Activated T-helper 9 cell treated with anti-CD3 and anti-CD28 coated beads, Interleukin-2, amount 50 U/mL, for 16 hours (primary cell): ENCODE measurements at places on chromosomes 12 and 14.

DNA sequence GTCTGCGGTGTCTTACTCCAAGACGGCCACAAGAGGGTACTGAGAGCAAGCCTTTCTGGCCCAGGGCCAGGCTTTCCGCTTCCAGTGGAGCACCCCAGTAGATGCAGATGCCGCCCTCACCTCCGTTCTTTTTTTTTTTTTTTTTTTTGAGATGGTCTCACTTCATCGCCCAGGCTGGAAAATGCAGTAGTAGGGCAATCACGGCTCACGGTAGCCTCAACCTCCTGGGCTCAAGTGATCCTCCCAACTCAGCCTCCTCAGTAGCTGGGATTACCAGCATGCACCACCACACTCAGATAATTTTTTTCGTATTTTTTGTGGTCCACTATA, 5.6 kb upstream of the LBHD2 start:
- peak; percentile 59 for DNase-seq

DNA sequence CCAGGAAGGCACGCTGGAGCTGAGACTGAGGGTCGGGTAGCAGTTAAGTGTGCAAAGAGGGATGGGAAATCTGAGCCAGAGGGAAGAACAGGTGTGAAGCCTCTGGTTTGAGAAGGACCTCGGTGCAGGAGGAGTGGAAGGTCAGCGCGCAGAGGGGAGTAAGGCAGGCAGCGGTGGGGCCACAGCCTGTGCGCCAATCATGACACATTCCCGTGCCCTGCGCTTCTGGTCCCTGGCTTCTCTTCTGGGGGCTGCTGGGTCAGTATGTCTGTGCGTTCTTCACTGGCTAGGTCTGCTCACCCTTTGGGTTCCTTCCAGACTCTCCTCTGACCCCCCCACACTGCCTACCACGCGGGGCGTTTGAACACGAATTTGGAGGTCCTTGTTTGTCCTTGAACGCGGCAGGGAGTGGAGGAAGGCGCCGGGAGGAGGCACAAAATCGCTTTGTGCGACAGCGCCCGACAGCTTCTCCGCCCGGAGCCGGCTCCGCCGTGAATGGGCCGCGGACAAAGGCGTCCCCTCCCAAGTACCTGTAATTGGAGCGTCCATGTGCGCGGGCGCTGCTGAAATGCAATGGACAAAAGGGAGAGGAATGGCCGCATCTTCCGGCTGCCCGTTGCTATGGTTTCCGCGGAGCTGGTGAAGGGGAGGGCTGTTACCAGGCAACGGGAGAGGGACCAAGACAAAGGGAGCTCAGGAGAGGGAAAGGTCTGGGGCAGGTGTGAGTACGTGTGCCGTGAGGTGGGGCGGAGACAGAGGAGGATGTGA, 207.2 kb upstream of the SRRM4 start:
- no peak for DNase-seq

DNA sequence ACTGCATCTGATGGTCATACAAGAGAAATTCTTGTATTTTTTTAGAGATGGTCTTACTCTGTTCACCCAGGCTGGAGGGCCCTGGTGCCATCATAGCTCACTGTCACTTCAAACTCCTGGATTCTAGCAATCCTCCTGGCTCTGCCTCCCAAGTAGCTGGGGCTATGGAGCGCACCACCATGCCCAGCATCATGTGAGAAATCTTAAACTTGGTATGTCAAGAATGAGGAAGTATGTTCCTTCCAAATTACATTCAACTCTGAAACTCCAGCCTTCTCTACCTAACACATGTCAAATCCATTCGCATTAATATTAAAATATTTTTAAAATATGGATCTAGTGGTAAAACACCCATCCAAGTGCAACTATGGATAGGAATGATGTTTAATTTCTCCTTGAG, 27.5 kb upstream of the CDKN3 start:
- no peak for DNase-seq

GRCh38 chr14:46574221-46574977, 77.2 kb downstream of the RPL10L start:
- no peak for DNase-seq

DNA sequence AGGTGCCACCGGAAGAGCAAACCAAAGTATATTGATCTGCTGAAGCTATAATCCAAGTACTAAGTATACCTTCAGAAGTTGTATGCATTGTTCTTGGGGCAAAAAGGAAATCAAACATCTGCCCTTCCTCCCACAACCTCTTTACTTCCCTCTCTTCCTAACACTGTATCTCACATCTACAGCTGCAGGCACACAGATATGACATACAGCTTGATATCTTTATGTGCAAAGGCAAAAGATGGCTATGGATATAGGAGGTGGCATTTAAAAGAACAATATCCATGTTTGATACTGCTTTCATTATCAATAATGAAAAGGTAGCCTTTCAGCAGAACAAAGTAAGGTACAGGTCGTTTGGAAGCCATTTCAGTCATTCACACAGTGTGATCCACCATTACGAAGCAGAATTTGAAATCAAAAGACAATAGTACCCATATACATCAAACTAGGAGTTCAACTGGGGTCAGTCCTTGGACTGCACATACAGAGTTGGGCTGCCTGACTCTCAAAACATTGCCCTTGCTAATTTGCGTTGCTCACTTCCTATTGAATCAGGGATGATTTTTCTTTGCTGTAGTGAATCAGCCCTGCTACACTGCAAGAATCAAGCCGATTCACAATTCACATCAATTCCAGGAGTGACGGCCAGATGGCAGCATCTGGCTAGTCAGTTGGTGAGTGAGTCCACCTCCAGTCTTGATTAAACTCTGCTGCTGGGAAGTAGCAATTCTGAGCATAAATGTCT, 8.9 kb downstream of the ANG start:
- peak; percentile 40 for DNase-seq

- DNase-seq = no peak
These were observed 117.8 kb downstream of the TTC7B start for GRCh38 chr14:90698379-90698869.

- no peak for DNase-seq
These were observed 128.6 kb downstream of the ACSS3 start for GRCh38 chr12:81206429-81206828.

GRCh38 chr12:69821456-69822159, 3.4 kb upstream of the MYRFL start:
- no peak for DNase-seq

GRCh38 chr12:101186291-101186690, 23.7 kb downstream of the SLC5A8 start:
- no peak for DNase-seq
